Stimulated activated CD8-positive, alpha-beta memory T cell treated with anti-CD3 and anti-CD28 coated beads, Interleukin-2, amount 100 ng/mL, for 1 hour (primary cell): ENCODE measurements at places on chromosomes 5 and 9.
A peak's percentile ranks its signal among the peaks of the same experiment; 100 is the strongest.

DNA sequence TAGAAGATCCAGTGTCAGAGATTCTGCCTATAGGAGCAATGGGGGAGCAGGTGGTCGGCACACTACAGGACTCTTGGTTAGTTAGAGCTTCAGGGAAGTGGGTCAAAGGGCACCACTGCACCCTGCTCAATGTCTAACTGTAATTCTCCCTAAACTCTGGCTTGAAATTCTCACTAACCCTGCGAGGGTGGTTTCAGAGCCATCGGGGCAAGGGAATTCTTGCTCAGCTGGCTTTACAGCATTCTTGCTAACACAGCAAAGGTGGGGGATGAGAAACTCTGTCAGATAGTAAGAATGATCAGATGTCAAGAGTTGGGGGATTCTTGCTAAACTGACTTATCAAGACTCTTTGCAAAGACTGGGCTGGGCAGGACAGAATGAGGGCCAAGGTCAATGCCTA, 4.7 kb upstream of the ZNF354C start:
- no peak for DNase-seq

DNA sequence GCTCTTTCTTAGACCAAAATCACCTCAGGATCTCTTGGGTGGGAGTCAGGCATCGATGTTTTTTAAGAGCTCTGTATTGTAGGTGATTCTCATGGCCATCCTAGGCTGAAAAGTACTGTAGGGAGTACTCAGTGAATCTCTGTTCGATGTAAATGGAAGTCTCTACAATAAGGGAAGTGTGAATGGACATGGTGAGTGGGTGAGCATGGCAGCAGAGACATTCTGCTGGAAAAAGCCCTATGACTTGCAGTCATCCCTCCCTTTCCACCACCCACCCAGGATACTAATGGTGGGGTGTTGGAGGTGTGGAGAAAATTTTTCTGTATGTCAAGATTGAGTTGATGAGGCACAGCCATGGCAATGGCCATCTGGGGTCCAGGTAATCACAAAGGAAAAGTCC, 30.9 kb downstream of the ZNF366 start:
- DNase-seq, result no peak

- no peak for DNase-seq
Measured at GRCh38 chr5:42760426-42760825, 3.8 kb downstream of the CCDC152 start.

GRCh38 chr5:133873449-133873848, 95.0 kb downstream of the C5orf15 start:
- no peak for DNase-seq

DNA sequence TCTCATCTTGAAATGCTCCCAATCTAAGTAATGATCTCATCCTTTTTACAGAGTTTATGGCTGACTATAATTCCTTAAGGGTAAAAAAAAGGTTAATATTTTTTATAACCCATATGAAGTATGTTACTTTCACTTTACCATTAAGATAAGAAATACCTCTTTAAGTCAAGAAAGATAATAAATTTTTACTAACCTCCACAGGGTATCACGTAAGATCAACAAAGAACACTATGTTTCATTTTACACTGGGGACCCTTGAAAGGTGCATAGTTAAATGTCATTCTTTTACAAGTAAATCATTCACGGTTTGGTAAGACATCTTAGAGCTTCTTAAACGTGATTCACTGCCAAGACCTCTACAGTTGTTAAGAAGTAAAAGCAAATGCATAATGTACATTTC, 472.7 kb upstream of the CDH9 start:
- no peak for DNase-seq

GRCh38 chr9:137307255-137308056, 5.4 kb upstream of the NRARP start:
- DNase-seq, result no peak

- no peak for DNase-seq
Measured at GRCh38 chr5:111551161-111551560, 38.8 kb upstream of the STARD4 start.

- no peak for DNase-seq
Measured at GRCh38 chr9:98214811-98215210, 22.4 kb upstream of the CORO2A start.

DNA sequence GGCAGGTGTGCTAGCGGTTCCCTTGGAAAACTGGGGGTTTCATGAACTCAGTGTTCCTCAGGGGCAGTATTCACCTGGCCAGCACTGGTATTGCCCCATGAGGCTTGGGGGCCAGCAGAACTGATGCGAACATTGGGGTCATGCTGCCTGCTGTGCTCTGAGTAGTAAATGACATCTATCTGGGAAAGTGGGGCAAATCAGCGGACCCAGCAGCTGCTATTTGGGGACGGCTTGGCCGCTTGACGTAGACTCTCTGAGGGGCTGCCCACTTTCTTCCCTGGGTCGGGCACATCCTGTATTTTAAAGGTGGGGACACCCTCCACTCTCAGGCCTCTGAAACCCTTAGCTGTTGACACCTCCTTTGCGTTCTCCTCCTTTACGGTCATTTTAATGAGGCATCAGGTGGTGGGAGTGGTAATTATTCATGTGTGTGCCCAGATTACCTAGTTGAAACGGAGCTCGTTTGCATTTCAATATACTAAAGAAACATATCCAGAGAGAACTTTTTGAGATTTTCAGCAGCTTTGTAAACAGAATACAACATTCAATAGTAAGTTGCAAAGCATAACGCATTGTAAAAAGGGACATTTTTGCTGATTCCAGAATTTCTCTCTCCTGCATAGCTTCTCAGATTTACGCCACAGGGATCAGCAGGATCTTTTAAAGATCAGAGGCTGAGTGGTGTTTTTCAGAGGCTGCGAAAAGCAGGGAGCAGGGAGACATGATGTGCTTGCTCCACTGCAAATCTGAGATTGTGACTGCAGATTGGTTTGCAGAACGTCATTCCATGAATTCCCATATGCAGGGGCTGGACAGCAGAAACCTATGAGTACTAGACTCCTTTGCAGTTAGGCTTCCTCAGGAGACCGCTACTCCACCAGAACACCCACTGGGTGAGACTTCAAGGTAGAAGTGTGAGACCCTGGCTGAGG, 56.8 kb upstream of the ZFR start:
- DNase-seq, result no peak

- DNase-seq, result no peak
Measured at GRCh38 chr9:123769719-123770118, 160.2 kb downstream of the DENND1A start.

GRCh38 chr5:14269395-14269794, 126.3 kb downstream of the TRIO start:
- no peak for DNase-seq

- DNase-seq, result no peak
Measured at GRCh38 chr5:170722316-170722715, 61.2 kb upstream of the GABRP start.

DNA sequence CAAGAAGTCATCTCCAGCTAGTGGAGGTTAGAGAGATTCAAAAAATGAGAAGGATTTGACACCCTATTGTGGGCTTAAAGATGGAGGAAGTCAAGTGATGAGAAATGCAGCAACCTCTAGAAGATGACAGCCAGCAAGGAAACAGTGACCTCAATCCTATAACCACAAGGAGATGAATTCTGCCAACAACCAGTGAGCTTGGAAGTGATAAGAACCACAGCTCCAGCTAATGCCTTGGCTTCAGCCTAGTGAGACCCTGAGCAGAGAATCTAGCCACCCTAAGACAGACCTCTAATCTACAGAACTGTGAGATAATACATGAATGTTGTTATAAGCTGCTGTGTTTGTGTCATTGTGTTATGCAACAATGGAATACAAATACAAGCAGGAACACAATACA, 262.4 kb downstream of the GRIA1 start:
- no peak for DNase-seq

DNA sequence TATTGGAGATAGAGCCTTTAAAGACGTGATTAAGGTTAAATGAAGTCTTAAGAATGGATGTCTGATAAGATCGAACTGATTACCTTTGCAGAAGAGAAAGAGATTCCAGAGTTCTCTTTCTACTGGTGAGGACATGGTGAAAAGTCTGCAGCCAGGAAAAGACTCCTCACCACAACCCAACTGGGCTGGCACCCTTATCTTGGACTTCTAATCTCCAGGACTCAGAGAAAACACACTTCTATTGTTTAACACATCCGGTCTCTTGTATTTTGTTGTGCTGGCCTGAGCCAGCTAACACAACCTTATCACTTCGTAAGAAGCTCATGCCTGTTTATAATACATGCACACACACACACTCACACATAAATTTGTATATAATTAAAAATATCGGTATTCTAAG, 489.1 kb downstream of the PRDM9 start:
- DNase-seq, result no peak

- no peak for DNase-seq
Measured at GRCh38 chr9:133171161-133171961, 7.6 kb upstream of the GBGT1 start.

DNA sequence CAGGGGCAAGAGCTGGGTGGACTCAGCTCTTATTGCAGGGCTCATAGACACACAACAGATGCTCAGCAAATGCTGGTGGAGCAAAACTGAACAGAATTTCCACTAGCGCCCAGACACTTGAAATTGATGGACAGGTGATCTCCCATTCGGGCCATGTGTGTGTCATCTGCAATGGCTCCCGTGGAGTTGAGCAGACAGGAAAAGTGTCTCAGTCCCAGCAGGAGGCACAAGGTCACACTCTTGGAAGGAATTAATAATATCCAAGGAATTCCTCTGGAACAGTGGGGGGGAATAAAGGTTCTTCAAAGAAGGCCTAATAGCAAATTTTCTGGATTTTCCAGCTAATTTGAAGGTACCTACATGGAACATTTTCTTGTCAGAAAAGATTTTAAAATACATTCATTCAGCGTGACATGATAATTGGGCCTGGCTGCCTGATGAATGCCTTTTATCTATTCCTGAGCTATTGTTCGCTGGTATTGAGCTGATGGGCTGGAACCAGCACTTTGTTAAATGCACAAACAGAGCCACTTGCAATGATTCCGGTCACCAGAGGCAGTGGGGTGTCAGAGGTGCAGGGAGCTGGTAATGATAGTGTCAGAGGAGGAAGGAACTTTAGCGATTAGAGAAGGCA, 31.5 kb upstream of the ALDH1B1 start:
- DNase-seq, result no peak

DNA sequence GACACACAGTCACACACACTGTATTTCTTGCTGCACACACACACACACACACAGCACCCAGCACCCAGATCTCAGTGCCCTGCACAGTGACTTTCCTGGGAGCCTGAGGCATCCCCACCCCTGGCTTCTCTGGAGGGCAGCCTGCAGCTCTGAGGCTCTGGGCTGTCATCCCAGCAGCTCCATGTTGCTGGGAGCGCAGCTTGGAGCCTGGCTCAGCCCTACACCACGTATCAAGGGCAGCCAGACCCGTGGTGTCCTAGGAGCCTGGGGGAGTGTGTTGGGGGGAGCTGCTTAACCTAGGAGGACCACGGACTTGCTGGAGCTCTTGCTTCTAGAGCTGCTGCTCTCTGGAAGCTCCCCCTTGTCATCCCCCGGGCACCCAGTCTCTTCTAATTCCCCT, 5.2 kb downstream of the IER5L start:
- DNase-seq, result no peak

GRCh38 chr9:135413086-135413375, 66.6 kb upstream of the PPP1R26 start:
- no peak for DNase-seq

GRCh38 chr5:42614509-42614908, 142.1 kb upstream of the CCDC152 start:
- no peak for DNase-seq

DNA sequence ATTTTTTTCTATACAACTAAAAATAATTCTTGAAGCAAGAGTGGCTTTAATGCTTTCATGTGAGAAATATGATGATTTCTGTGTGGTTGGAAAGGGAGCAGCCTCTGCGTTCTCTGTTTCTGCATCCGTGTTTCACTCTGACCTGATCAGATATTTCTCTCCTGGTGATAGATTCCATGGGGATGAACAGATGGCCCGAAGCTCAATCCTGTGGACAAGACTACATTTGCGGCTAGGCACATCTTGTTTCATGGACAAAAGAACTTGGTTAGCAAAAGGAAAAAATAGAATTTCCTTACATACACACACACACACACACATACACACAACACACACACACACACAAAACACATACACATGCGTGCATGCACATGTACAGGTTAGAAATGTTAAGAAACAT, 218.2 kb upstream of the ADAMTS16 start:
- DNase-seq, result no peak

- DNase-seq, result no peak
Measured at GRCh38 chr5:39231705-39232525, 12.6 kb upstream of the FYB1 start.

DNA sequence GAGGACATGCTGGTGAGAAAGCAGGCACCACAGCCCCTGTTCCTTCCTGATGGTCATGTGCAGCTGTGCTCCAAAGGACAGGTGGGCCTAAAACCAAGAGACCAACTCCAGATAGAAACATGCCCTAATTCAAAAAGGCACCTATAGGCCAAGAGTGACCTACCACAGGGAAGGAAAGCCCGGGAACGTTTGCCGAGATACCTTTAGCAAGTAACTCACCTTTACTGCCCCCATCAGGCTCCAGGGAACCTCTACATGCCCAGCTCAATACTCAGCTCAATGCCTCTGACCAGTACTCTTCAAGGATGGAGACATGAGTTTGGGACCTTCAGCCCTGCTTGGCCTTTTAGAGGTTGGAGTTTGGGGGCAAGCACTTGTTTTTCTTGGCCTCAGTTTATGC, 172.8 kb upstream of the FSTL4 start:
- DNase-seq, result no peak

- no peak for DNase-seq
Measured at GRCh38 chr5:80704221-80704620, 49.4 kb upstream of the DHFR start.

- no peak for DNase-seq
Measured at GRCh38 chr9:77903666-77904285, 127.8 kb downstream of the GNAQ start.

- no peak for DNase-seq
Measured at GRCh38 chr9:4690144-4690543, 10.8 kb downstream of the CDC37L1 start.

DNA sequence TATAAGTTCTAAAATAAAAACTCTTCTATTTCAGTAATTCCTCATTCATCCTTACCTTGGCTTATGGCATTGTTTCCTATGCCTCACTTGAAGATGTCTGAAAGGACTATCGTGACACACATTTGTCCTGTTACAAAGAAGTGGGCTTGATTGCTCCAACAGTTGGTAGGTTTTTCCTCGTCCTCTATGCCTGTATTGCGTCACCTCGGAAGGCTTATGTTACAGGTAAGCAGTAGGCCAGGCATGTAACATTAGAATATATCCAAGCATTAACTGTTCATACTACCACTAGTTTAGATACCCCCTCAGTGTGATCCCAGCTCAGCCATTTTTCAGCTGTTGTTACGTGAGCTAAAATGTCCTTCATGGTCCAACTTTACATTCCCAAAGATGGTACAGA, 116.7 kb downstream of the MLLT3 start:
- DNase-seq, result no peak

- peak; percentile 4 for DNase-seq
Measured at GRCh38 chr9:21096172-21096900, 18.6 kb upstream of the IFNB1 start.

- no peak for DNase-seq
Measured at GRCh38 chr9:105608721-105609598, 51.0 kb downstream of the FKTN start.

GRCh38 chr5:77400645-77401044, 91.5 kb downstream of the WDR41 start:
- DNase-seq, result no peak
